ENCODE measurements at places on chromosomes 5 and 9.
A peak's percentile ranks its signal among the peaks of the same experiment; 100 is the strongest.

DNA sequence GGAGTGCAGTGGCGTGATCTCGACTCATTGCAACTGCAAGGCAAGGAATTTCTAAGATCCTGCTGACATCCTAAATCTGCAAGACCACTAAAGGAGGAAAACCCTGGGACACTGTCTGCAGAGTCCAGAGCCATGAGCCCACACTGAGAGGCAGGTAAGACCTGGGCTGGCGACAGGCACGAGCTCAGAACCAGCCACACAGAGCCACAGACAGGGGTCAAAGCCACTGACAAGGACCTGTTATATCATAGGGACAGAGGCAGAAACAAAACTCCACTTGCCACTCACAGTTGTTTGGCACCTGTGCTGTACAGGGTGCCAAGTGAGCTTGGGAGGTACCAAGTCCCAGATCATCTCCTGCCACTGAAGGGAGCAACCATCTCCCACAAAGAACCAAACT, 34.2 kb downstream of the IPPK start:
- H3K27me3 ChIP-seq, result no peaks in the 10 kb centered on the region
- no peak for DNase-seq
- H3K36me3 ChIP-seq, result peaks cover 4% of the 10 kb centered on the region
- H3K4me1 ChIP-seq, result peaks cover 5% of the 10 kb centered on the region
- H3K4me3 ChIP-seq, result no peak overlapping the region
- H3K27ac ChIP-seq, result no peak overlapping the region

DNA sequence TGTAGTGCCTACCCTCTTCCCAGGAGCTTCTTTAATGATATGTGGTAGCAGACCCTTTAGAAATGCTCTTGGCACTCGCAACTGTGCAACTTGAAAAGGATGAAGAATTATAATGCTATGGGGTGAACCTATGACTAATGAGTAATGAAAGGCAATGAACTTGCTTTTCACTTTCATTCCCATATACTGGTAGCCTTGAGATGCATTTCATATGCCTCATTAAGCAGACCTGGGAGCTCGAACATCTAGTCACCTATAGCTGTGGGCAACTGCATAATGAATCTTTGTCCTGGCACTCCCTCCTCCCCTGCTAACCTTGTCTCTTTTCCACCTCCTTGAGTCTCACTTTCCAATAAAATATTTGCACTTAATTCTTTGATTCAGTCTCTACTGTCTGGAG, 605.9 kb upstream of the DAB2 start:
- H3K36me3 ChIP-seq, result no peaks in the 10 kb centered on the region
- DNase-seq, result no peak
- H3K27ac ChIP-seq, result no peak overlapping the region

DNA sequence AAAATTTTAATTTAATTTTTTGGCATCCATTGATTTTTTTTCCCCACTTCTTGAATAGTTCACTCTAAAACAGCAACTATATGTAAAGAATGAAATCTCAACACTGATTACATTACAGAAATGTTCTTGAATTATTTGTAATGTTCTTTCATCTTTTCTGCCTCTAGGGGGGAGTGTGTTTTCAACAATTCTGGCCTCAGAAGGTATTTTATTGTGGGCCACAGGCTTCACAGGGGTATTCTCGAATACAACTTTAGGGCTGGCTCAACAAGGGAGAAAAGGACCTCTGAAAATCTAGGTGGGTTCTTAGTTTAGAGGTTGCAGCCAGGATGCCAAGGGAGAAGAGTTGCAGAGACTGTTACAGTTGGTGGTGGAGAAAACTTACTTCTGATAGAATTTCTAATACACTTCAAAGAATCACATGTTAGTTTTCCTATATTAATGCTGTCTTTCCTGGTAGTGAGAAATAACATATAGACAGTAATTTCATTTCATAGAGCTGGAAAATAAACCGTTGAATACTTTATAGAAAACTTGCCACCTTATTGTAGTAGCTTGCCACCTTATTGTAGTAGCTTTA, 3.6 kb upstream of the NPR3 start:
- peak; percentile 40 for DNase-seq
- no peak overlapping the region for H3K27ac ChIP-seq
- H3K27me3 ChIP-seq, result peaks cover 1% of the 10 kb centered on the region
- no peaks in the 10 kb centered on the region for H3K36me3 ChIP-seq

- H3K27me3 ChIP-seq, result peaks cover 4% of the 10 kb centered on the region
- H3K4me1 ChIP-seq, result no peaks in the 10 kb centered on the region
- no peaks in the 10 kb centered on the region for H3K36me3 ChIP-seq
- no peak overlapping the region for H3K27ac ChIP-seq
- DNase-seq, result no peak
These were observed 90.7 kb downstream of the RAD23B start for GRCh38 chr9:107373809-107374208.

DNA sequence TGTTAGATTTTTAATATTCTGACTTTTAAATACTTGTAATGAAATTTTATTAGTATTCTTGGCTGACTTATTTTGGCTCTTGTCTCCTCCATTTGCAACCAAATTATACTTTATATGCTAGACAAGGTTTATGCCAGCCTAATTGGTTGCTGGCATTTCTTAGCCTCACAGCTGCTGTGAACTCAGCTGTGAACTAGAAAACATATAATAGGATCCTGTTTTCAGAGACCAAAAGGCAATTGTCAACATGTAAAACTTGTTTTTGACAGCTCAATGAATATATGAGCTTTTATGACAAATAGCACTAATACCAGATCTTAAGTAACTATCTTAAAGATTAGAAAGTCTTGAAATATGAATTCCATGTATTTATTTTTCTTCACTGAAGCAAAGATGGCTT, 25.9 kb downstream of the KIF2A start:
- H3K4me3 ChIP-seq, result no peak overlapping the region
- H3K27ac ChIP-seq, result no peak overlapping the region
- H3K4me1 ChIP-seq, result peaks cover 47% of the 10 kb centered on the region
- H3K27me3 ChIP-seq, result no peaks in the 10 kb centered on the region
- H3K36me3 ChIP-seq, result peaks cover 7% of the 10 kb centered on the region

GRCh38 chr5:147734894-147735293, 47.6 kb downstream of the JAKMIP2 start:
- no peaks in the 10 kb centered on the region for H3K4me1 ChIP-seq
- no peaks in the 10 kb centered on the region for H3K36me3 ChIP-seq
- H3K4me3 ChIP-seq, result no peak overlapping the region

DNA sequence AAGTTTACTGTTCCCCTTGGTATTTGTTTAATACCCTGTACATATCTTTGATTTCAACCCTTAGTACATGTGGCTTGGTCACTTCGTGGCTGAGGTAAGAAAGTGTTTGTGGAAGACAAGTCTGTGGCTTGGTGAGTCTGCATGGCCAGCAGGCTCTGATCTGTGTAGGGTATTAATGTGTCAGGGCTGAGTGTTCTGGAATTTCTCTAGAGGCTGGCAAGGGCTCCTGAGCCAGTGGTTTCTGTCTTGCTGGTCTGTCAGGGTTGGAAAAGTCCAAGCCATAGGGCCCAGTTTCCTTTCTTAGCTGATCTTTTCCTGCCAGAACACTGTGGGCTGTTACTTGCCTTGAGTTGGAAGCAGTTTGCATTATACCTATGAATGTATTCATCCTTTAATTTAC, 48.0 kb upstream of the FBXL7 start:
- H3K4me3 ChIP-seq, result no peak overlapping the region
- H3K27ac ChIP-seq, result no peak overlapping the region
- H3K27me3 ChIP-seq, result peaks cover 6% of the 10 kb centered on the region
- no peaks in the 10 kb centered on the region for H3K4me1 ChIP-seq
